ENCODE measurements at places on chromosomes 13 and 19.
A peak's percentile ranks its signal among the peaks of the same experiment; 100 is the strongest.

DNA sequence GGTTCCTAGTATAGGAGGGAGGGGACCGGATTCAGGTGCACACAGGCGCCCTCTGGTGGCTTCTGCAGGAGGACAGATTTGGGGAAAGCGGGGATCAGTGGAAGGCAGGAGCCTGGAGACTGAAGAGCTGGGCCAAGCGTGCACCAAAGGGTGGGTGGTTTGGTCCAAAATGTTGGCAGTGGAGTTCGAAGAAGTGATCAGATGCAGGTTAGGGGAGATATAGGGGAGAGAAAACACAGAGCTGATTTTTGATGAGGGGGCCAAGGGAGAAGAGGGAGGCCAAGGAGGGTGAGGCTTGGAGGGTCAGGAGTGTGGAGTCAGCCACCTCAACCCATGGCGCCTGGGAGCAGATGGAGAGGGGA is 6.8 kb upstream of the CARM1 start:
- DNase-seq, result peak; percentile 84

DNA sequence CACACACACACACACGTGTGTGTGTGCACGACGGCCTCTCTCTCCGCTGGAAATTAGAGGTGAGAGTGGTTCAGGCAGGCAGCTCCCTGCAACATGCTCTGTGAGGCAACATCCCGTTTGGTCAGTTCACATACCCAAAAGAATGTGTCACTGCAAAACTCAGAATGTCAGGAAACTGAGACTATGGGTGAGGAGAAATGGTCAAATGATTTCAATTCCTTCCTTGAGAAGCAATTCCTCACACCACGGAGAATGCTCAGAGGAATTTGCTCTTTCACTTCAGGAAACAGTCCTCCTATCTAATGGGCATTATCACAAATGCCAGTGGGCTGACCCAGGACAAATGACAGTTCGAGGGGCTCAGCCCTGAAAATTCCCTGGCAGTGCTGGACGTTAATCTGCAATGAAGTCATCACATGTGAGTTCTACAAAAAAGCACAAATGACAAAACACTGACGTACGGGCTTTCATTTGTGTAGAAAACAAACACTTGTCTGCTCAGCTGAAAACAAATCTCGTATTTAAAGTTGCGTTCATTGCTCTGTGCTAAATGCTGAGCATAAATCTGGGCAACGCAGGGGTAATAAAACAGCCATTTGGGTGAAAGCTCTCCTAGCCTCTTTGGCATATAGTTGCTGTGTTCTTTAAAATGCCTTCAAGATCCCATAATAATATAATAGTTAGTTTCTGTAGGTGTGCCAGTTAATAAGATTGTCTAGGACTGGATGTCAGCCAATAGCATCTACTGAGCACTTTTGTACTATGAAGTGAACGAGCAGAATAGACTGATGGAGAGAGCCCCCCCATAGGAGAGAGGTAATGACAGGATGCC is 18.6 kb upstream of the LATS2 start:
- no peak for DNase-seq

DNA sequence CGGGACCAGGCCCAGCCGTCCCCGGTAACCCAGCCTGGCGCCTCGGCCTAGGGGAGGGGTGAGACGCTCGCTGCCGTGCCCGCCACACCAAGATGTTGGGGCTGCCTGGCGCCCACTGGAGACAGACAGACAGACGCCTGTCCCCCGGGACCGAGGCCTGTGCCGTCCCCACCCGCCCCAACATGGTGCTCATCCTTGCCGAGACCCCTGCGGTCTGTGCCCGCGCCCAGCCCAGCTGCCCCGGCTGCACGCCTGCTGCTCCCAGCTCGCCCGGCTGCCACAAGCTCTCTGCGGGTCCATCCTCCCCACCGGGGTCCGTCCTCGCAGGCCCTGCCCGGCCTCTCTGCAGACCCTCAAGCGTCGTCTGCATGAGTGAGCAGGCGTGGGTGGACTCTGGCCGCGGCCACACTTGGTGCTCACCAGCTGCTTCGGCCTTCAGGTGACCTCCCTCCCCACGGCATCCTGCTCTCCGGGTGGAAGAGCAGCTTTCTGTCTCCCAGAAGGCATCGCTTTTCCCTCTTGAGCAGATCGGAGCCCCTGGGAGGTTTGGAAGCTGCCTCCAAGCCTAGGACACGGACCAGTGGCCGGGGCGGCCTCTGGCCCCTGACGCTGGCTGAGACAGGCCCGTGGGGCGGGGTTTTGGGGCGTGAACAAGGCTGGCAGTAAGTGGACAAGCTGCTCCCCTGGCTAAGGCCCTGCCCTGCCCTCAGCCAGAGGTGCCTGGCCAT is 6.7 kb upstream of the TMPRSS9 start:
- DNase-seq, result no peak

- DNase-seq, result no peak
These were observed 12.9 kb downstream of the ZSWIM9 start for GRCh38 chr19:48183356-48183755.

- no peak for DNase-seq
These were observed 22.9 kb upstream of the ZNF507 start for GRCh38 chr19:32322541-32322940.

All from RPMI8226 (cell line).